Neural crest cell (in vitro differentiated cells): ENCODE measurements at places on chromosomes 4 and X.

DNA sequence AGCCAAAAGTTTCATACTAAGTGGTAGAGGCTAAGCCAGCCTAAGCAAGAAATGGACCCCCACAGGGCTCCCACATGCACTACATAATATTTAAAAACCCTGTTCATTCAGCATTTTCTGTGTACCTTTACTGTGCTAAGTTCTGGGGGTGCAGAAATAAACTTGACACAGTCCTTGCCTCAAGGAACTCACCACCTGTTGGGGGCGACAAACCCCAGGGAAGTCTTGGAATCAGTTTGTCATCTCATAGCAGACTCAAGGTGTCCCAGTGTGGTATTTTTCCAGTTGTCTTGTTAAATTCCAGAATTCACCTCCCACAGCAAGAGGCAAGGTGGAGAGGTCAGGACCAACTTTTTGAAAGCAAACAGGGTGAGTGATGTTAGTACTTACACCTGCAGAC lies 43.1 kb downstream of the ATG4A start:
- DNase-seq = no peak

DNA sequence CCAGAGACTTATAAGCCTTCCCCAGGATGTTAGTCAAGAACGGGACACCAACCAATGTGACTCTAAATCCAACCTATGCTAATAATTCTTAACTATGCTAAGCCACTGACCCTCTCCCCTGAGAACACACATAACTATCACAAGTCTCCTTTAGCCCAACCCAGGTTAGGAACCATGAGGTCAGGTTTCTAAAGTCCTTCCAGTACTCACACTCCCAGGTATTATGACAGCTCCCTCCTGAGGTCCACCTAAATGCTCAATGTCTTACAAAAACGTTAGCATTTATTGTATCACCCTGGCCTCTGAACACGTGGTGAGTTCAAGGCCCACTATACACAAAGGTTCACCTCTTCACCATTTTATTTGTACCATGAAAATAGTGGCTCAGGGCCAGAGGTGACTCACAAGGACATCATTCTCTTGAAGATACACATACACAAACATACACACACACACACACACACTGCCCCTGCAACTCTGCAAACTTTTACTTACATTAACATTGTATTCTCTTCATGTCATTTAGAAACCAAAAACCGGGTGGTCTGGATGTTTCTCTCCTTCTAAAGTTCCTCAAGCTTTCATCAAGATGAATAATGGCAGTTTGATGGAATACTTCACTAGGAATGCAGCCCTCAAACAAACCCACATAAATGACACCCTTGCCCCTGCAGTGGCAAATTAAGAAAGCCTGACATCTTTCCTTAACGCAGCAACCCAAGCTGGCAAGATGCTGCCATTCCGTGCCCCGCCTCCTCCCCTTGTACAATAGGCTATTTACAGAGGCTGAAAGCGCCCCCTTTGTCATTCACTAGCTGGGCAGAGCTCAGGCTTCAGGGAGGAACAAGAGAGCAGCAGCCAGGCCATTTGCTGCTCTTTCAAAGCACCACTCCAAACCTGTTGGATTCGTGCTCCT lies 17.7 kb downstream of the ACSL1 start:
- DNase-seq = peak; percentile 56

GRCh38 chr4:180057891-180058671 lies 2185.1 kb upstream of the TENM3 start:
- peak; percentile 18 for DNase-seq

- no peak for DNase-seq
Observed at GRCh38 chr4:94420356-94420755, 31.4 kb upstream of the PDLIM5 start.

DNA sequence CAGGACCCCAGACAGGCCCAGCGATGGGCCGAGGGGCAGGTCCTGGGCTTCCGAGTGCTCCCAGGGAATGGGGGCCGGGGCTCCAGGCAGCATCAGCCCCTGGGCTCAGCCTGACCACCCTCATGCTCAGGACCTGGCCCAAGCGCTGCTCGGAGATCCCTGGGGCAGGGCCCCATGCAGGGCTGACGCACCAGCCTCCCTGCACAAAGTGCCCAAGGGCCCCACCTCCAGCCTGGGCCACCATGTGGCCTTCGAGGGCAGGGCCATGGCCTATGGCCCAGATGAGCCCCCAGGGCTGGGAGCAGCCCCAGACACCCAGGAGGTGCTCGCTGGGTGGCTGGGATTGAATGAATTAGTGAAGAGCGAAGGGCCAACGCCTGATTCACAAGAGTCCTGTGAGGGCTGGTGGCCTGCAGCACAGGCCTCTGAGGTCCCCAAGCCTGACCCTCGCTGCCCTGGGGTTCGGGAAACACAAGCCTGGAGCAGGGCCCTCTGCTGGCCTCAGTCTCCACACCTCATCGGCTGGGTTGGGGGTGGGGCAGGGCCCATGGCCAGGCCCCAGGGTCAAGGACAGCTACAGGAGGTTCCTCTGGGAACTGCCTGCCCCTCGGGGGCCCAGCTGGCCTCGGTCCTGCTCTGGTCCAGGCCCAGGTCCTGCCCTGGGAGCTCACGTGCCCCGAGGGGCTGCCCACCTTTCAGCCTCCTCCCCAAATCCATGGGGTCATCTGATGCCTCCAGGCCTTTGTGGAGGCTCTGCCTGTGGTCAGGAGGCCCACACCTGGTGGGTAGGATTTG lies 13.3 kb upstream of the FGFR3 start:
- no peak for DNase-seq

DNA sequence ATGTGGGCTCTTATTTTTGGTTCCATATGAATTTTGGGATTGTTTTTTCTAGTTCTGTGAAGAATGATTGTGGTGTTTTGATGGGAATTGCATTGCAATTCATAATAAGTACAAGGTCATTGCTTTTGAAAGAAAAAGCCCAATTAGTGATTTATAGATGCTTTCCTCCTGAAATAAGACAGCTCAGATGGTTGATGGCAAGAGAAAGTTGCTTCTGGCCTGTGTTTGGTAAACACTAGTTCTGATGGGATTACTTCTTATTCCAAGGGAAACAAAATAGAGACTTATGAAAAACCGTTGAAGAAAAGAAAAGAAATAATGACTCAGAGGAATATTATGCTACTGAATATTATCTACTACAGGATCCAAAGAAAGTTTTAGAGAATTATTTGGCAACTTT lies 144.9 kb downstream of the SPANXA1 start:
- DNase-seq = no peak

DNA sequence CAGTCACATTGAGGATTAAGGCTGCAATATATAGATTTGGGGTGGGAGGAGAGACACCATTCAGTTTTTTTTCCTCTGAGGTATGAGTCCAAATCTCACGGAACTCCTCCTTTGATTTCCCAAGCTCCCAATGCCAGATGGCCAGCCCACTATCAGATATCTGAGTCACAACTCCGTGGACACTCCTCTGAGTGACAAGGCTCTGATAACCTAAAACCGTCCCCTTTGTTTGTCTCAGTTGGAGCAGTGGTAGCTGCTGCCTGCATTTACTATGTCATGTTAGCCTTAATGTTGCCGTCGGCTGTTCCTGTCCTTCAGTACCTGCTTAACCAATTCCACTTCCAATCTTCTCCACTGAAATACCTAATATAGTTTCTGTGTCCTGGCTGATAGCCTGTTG lies 107.3 kb downstream of the DTHD1 start:
- no peak for DNase-seq

DNA sequence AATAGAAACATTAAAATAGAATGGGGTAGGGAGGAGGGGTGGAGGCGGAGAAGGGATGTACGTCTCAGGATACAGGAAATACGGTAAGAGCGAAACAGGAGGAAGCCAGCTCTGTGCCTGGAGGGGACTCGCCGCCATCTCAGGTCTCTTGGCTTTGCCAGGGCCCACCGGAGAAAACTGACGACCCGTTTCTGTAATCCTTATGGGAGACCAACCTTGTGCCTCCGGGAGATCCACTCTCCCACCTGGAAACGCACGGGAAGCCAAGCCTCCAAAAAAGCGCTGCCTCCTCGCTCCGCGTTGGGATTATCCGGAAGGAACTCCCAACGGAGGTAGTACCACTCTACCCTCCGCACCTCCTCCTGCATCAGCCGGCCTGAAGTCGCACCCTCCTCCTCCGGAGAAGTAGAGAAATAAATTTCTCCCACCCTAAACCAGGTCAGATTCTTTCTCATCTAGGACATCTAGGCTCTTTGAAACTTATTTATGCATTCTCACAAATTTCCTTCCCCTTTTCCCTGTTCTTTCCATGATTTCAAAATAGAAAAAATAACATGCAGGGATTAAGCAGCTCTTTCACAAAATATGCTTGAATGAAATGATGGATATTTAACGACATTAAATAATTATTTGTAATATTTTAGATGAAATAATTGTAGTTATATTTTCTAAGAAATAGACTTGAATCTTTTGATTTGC lies at the start of gene NBDY:
Gene NBDY, plus strand, starts transcription at position 92 of the 699 bp plus-strand sequence. Its CDS starts 111 bp downstream, at position 203.
- DNase-seq = peak; percentile 21

DNA sequence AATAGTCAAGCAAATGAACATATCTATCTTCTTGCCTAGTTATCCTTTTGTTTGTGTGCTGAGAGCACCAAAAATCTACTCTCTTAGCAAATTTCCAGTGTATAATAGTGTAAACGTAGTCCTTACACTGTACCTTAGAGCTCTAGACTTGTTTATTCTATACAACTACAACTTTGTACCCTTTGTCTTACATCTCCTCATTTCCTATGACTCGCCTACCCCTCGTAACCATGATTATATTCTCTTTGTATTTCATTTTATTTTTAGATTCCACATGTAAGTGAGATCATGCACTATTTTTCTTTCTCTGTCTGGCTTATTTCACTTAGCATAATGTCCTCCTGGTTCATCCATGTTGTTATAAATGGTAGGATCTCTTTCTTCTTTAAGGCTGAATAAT lies 37.6 kb downstream of the MAGEB5 start:
- no peak for DNase-seq

GRCh38 chr4:147717878-147718277 lies 14.0 kb upstream of the ARHGAP10 start:
- no peak for DNase-seq

- no peak for DNase-seq
Observed at GRCh38 chrX:19840899-19841648, 46.3 kb downstream of the SH3KBP1 start.

- no peak for DNase-seq
Observed at GRCh38 chrX:80879916-80880315, 70.2 kb upstream of the BRWD3 start.

GRCh38 chr4:136000246-136000645 lies 1532.0 kb downstream of the PCDH18 start:
- no peak for DNase-seq

- DNase-seq = no peak
Observed at GRCh38 chr4:3502941-3503936, 29.0 kb downstream of the LRPAP1 start.

DNA sequence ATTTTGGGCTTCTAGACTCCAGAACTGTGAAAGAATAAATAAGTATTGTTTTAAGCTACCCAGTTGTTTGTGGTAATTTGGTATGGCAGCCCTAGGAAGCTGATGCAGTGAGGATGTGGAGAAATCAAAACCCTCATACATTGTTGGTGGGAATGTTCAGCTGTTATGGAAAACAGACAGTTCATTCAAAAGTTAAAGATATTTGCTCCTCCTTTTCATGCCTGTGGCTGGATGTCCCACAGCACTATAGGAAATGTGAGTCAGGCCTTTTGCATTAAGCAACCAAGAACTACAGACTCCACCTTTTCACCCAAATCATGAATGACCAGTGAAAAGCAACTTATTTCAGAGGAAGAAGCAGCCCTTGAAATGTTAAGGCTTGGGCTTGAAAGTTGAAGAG lies 6.7 kb downstream of the BBS12 start:
- no peak for DNase-seq

DNA sequence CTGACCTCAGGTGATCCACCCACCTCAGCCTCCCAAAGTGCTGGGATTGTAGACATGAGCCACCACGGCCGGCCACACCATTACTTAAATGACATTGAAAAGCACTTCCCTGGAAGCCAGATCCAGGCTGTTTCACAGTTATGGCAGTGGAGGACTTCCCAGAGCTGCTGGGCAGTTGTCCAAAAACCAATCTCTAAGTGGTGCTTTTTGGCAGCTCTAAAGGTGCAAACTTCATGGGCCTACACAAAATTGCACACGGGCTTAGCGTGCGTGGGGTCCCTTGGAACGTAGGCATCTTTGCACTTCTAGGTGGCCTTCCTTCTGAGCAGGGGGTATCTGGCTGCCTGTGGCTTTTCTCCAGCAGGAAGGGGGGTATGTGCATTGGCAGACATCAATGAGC lies 172.3 kb downstream of the SHOX start:
- DNase-seq = no peak

DNA sequence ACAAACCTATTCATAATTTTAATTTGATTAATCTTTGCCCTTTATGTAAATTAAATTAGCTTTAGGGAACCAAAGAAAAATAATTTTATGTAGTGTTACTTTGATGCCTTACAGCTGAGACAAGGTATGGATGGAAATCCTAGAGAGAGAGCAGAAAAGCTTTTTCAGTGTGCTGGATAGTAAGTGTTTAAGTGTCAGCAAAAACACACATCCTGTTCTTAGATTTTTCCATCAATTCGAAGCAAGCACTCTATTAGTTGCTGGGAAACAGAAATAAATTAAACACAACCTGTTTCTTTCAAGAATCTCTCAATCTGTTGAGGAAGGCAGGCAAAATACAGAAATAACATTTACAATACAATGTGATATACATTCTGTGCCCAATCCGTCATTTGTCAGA lies 327.8 kb downstream of the GALNTL6 start:
- no peak for DNase-seq

GRCh38 chr4:100935090-100935489 lies 412.2 kb downstream of the PPP3CA start:
- no peak for DNase-seq

DNA sequence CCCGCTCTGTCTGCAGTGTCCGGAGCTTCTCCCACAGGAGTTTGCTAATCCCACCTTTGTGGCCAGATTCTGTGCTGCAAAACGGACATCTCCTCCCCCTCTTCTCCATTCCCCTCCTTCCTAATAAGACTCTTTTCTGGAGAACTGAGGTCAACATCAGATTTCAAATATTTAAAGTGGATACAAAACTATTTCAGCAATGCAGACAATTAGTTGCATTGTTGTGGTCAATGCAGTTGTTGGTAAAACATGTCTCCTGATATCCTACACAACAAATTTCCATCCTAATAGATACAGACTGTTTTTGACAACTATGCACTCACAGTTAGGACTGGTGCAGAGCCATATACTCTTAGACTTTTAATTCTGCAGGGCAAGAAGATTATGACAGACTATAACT lies 5.1 kb upstream of the MCUB start:
- DNase-seq = no peak

DNA sequence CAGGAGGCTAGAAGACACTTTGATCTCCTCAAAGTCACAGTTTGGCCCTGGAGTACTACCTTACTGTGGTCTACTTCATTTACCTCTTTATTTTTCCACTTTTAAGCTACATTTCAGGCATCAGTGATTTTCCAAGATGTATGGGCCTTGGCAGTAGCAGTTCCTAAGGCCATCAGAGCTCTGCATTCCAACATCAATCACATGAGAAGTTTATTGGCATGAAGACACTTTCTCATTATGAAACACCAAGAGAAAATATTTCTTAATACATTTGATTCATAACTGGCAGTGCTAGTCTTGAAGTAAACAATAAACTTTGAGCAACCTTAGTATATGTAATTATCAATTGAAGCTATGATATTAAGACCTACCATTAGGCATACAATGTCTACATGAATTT lies 178.1 kb downstream of the IL15 start:
- DNase-seq = no peak
